ENCODE measurements at places on chromosomes 11 and 22. TPM values are rescaled to one million over a fixed set of nuclear protein-coding genes. Genes with fewer than 3 reads are reported as not detected.

DNA sequence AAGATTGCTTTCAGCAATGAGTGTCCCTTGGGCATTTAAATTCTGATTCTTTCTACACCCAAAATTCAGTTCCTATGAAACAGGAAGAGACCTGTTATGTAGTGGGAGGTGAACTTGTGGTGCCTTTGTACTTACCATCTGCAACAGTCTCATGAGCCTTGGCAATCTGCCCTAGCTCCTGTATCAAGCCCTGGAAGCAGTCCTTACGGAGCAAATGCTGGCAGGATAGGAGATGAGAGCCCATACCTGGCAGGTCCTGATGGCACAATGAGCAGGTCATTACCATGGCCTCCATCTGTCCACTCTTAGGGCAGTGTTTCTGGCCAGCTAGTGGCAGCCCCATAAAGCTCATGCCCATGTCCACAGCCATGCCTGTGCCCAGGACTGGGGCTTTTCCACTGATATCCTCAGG is 10.8 kb downstream of the TRIM66 start:
- DNase-seq: no peak
- H3K4me1 ChIP-seq: peaks cover 6% of the 10 kb centered on the region
- no peaks in the 10 kb centered on the region for H3K36me3 ChIP-seq
- no peaks in the 10 kb centered on the region for H3K27me3 ChIP-seq
- no peak overlapping the region for H3K4me3 ChIP-seq

DNA sequence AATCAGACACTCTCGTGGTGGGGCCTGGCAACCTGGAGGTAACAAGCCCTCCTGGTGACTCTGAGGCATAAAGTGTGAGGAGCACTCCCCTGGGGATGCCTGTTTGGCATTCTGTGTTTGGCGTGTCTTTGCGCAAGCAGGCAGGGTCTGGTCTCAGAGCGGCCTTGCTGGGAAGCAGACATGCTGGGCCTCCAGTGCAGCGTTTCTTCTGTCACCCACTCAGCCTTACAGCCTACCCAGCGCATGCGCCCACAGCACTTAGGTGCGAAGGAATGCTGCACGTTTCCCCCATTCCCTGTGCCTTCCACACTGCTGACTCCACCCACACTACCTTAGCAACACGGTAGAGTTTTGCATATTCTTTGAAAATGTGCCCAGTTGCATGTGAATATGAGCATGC is 7.4 kb upstream of the CXCR5 start:
- H3K27ac ChIP-seq: peak overlapping the region; percentile 62
- H3K4me1 ChIP-seq: no peaks in the 10 kb centered on the region
- no peak for DNase-seq
- no peaks in the 10 kb centered on the region for H3K27me3 ChIP-seq
- H3K4me3 ChIP-seq: no peak overlapping the region

DNA sequence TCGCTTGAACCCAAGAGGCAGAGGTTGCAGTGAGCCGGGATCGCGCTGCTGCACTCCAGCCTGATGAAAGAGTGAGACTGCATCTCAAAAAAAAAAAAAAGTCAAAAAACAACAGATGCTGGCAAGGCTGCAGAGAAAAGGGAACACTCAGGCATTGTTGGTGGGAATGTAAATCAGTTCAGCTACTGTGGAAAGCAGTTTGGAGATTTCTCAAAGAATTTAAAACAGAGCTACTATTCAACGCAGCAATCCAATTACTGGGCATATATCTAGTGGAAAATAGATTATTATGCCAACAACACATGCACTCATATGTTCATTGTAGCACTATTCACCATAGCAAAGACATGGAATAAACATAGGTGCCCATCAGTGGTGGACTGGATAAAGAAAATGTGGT is 89.7 kb downstream of the EFCAB6 start:
- no peak overlapping the region for H3K4me3 ChIP-seq
- H3K4me1 ChIP-seq: no peaks in the 10 kb centered on the region
- no peak for DNase-seq
- H3K27ac ChIP-seq: no peak overlapping the region
- no peaks in the 10 kb centered on the region for H3K27me3 ChIP-seq

NOL12 gene
- total RNA-seq: 52.5 TPM
